ENCODE measurements at places on chromosomes 7 and 10.
A peak's percentile ranks its signal among the peaks of the same experiment; 100 is the strongest.

DNA sequence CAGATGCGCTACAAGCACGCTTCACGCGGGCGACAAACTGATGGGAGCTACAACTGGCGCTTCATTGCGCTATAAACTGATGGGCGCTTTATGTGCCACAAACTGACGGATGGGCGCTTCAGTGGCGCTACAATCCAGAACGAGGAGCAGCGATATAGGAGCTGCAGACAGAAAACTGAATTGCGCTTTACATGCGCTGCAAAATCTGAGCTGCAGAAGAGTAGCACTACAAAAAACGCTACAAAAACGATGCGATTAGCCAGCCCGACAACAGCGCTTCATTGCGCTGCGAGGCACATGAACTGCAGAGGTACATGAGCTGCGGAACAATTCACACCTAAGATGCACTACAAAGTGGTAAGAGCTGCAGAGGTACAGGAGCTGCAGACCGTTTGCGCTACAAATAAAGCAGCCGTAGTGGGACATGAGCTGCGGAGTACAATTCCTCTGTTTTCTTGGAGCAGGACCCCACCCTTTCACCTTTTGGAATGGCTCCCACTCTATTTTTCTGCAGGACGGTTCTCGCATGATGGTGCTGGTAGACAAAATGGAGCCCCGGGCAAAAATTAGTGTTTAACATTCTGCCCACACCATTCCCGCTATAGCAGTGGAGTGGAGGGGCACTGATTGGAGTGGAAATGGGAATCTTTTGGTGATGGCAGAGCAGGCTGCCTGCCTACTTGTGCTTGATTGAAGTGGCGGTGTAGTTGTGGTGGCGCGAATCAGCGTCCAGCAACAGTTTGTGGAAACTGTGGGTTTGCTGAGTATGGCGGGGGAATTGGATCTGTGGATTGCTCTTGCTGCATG, 1.2 kb upstream of the SGCE start:
- peak; percentile 69 for DNase-seq

DNA sequence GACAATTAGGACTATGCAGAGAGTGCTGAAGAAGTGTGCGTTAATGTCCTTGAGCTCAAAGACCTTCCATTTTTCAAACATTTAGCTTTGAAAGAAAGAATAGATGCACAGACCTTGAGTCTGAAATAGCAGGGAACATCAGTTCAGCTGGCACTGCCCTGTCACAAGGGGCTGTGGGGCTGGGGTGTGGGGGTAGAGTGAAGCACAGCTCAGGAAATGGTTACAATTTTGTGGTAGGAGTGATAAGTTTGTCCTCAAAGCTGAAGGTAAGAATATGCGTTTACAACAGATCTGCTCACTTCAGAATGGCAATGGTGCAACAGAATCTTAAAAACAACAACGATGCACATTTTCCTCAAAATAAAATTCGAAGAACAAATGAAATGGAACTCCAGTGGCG, 33.6 kb downstream of the SMKR1 start:
- no peak for DNase-seq

- DNase-seq = no peak
Observed at GRCh38 chr7:135584362-135585353, 26.9 kb downstream of the NUP205 start.

DNA sequence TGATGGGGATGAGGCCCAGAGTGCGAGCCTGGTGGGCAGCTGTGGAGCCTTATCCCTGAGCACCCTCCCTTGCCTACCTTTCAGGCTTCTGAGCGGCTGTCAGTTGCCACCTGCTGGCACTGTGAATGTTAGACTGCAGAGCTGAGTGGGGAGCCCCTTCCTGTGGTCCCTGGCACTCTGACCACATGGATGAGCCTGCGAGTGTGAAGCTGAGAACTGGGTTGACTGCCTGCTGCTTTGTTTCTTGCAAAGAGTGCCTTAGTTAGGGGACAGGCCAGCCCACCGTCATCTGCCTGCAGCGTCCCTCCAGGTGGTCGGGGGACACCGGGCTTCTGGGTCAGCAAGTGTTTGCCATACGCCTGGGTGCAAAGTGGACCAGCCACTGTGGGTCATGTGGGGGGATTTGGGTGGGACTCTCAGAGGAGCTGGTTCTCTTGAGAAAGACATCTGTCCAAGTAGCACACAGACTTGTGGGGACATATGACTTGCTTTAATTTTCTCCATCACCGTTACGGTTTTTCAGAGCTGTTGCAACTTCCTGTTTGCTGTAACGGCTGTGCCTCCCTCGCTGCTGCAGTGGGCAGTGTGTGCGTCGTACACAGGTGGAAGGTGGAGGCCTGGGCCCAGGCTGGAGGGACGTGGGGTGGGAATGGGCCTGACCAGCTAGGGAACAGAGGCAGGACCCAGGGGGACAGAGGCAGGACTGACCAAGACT, 13.7 kb downstream of the INPP5A start:
- DNase-seq = peak; percentile 81

- peak; percentile 81 for DNase-seq
Observed at GRCh38 chr7:93442478-93443224, 131.9 kb downstream of the CALCR start.

- peak; percentile 85 for DNase-seq
Observed at GRCh38 chr10:103845972-103846371, 9.4 kb downstream of the SH3PXD2A start.

DNA sequence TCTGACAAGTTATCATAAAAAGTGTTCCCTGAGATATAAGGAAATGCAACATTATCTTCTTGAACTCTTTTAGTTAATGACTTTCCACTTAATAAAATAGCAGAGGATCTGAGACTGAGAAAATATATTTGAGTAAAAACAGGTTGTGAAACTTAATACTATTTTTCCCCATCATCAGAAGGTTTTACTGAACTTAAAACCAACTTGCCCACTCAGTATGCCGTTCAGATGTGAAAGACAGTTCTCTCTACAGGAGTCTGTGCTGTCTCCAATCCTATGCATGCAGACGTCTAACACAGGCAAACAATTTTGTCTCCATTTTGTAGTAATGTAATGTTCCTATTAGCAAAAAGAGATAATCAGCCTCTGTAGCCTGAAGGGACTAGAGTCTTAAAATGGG, 38.2 kb upstream of the CYP2C18 start:
- no peak for DNase-seq

DNA sequence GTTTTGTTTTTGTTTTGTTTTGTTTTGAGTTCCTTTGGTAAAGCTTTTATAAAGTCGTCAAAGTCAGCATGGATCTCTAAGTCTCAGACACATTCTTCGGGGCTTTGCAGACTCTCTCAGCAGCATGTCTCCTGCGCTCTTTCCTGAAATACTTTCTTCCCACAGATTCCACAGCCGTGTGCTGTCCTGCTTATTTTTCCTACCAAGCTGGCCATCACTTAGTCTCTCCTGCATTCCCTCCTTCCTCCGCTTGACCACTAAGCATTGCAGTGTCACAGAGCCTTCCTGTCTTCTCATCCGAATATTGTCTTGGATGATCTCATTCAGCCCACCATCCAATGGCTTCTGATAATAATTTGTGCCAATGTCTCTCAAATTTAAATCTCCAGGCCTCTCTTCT, 434.3 kb upstream of the C7orf33 start:
- no peak for DNase-seq

DNA sequence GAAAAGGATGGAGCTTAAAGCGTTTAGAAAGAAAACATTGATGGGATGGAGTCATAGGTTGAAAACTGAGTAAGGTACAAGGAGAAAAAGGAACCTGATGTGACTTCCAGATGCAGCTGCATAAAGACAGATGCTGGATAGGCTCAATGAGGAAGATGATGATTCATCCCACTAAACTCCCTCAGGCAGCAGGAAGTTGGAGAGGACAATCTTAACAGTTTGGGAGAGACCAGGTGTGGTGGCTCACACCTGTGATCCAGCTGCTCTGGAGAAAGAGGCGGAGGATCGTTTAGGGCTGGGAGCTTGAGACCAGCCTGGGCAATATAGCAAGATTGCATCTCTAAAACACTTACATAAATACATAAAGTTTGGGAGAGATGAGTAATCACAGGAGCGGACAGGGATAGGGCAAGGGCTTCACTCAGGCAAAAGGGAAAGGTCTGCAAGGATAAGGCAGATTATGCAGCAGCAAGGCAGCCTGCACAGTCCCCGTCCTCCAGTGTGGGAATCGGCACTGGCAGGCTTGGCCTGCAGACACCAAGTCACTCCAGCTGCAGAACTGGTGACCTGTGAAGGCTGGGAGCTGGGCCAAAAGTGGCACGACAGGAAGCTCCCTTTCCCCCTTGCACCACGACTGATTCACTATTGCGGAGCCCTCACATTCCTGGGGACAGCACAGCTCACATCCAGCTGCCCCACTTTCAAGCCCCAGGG, 438.5 kb downstream of the GRID1 start:
- peak; percentile 46 for DNase-seq

- DNase-seq = peak; percentile 46
Observed at GRCh38 chr10:124754227-124754626, 10.0 kb upstream of the FAM53B start.

- DNase-seq = no peak
Observed at GRCh38 chr7:55131142-55131929, 112.5 kb downstream of the EGFR start.

DNA sequence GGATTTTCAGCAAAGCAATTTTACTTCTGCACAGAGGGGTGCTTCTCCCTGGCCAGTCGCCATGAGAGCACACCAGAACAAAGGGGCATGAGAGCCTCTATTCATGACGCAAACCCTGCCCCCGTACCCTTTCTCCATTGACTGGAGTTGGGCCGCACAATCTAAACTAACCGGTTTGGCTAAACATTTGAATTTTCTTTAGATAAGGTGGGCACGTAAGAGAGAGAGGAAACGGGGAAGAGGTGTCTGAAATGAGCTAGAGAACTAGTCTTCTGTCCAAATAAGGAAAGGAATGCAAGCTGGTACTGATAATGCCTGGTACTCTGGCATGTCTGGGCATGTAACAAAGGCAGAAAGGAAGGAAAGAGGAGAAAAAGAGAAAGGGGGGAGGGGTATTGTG, 13.2 kb upstream of the SCIN start:
- no peak for DNase-seq

- DNase-seq = no peak
Observed at GRCh38 chr10:101651336-101651735, 43.6 kb downstream of the FBXW4 start.

DNA sequence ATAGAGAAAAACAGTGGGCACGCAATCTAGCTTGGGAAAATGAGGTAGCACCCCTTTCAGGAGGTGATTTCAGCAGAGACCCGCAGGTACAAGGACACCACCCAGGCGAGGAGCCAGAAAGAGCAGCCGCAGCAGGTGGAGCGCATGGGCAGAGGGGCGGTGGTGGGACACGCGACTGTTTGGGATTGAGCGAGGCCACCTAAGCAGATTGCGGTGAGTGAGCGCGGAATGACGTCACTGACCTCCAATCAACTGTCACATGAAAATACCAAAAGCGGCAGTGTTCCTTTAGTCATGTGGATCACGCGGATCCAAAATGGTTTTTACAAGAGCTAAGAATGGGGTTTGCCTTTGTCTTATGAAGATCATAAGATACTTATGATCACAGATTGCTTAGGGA, 40.2 kb upstream of the SLC26A3 start:
- DNase-seq = no peak

GRCh38 chr10:38007991-38008390, 2.5 kb upstream of the ZNF33A start:
- no peak for DNase-seq

DNA sequence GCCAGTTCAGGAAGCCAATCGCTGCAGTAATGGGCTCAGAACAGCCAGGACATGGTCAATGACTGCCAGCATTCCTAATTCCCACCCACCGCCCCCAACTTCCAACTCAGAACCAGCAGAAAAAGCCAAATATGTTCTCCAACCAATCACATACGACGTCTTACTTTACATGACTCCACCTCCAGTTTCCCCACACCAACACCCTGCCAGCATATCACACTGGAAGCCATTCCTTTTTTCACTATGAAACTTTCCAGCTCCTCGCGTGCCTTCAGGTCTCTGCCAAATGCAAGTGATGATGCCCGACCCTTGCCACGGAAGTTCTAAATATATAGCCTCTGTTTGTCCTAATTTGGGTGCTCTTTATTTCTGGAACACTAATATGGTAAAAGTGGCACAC, 12.5 kb downstream of the NPS start:
- no peak for DNase-seq

- no peak for DNase-seq
Observed at GRCh38 chr10:124059551-124059950, 33.8 kb downstream of the CHST15 start.

DNA sequence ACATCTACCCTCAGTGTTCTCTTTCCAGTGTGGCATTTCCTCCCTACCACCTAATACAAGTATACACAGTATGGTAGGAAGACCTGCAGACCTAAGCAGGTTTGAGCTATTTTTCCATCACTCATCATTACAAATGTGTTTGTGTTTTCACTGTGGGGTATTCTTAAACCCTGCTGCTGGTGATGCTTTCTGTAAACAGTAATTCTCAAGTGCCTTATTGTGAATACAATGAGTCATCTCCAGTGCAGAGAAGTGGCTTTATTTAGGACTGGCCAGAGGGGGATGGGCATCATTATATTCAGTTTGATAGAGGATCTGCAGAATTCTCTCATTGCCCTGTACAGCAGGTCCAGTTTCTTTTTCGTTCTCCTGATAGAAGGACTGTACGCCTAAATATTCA, 63.7 kb downstream of the GRM8 start:
- no peak for DNase-seq

GRCh38 chr7:1114505-1114904, 26.6 kb downstream of the GPER1 start:
- no peak for DNase-seq

GRCh38 chr7:50145801-50146338, 52.8 kb upstream of the ZPBP start:
- peak; percentile 58 for DNase-seq

DNA sequence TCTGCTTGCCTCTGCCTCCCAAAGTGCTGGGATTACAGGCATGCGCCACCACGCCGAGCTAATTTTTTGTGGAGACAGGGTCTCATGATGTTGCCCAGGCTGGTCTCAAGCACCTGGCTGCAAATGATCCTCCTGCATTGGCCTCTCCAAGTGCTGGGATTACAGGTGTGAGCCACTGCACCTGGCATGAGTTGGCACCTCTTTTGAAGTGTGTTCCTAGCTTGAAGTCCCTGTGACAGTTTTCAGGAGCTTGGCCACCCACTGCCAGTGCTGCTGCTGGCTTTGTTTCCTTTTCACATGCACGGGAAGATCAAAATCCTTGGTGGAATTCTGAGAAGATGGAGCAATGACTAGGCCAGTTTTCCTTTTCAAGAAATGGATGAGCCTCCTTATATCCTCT, 126.3 kb downstream of the NRP1 start:
- no peak for DNase-seq

DNA sequence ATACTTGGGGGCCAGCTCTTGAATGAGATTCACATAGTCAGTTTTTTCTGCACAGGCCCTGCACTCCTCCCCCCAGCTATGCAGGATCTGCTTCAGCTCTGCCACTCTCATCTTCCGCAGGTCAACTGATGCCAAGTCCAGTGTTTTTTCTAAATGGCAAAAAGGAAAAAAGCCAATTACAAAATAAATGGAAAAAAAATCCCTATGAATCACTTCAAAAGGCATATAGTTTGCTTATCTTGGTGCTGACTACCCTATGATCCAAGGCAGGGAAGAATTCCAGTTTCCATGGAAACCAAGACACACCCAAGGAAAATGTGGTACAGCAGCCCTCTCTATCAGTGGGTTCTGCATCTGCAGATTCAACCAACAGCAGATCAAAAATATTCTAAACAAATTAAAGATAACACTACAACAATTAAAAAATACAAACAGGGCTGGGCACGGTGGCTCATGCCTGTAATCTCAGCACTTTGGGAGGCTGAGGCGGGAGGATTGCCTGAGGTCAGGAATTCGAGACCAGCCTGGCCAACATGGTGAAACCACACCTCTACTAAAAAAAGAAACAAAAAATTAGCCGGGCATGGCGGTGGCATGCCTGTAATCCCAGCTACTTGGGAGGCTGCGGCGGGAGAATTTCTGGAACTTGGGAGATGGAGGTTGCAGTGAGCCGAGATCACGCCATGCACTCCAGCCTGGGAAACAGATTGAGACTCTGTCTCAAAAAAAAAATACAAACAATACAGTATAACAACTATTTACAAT, 17.6 kb downstream of the CDNF start:
- DNase-seq = no peak

All from activated CD4-positive, alpha-beta T cell treated with anti-CD3 and anti-CD28 coated beads, Interleukin-2, amount 10 ng/mL, durations not matched to agents 24 days and 14 days (primary cell).